Calu3 (cell line): ENCODE measurements at places on chromosomes 13 and 19. TPM values are rescaled to one million over a fixed set of nuclear protein-coding genes. Genes with fewer than 3 reads are reported as not detected.

Gene FCAR
- not detected in 2 replicates for total RNA-seq

Gene GNG7
- 0.87 and 0.91 TPM in 2 replicates for total RNA-seq

Gene EPS8L1
- total RNA-seq = 97.3 and 147 TPM in 2 replicates

Gene LRRC63
- total RNA-seq = 0.32 and 0.38 TPM in 2 replicates

Gene TRPC4
- total RNA-seq = 0.20 TPM in 1 of 2 replicates, not detected in the other

DNA sequence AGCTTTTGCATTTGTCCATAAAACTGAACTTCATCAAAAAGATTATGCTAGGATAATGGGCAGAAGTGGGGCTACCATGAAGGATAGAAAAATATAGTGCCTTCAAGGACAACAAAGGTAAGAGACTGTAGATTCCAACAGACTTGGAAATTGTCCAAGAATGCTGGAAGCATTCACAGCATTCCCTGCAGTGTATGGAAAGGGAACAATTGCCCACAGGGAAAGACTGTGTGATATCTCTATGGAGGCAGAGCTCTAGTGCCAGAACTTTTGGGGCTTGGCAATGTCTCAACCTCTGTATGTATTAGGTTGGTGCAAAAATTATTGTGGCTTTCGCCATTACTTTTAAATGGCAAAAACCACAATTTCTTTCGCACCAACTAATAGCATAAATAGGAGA, 1598.8 kb upstream of the MIR17HG start:
- H3K27me3 ChIP-seq = no peaks in the 10 kb centered on the region
- H3K4me3 ChIP-seq = no peak overlapping the region
- no peak for DNase-seq
- no peaks in the 10 kb centered on the region for H3K36me3 ChIP-seq
- no peaks in the 10 kb centered on the region for H3K4me1 ChIP-seq
- no peak overlapping the region for H3K27ac ChIP-seq

- H3K36me3 ChIP-seq = no peaks in the 10 kb centered on the region
- H3K27me3 ChIP-seq = no peaks in the 10 kb centered on the region
- H3K27ac ChIP-seq = no peak overlapping the region
- H3K4me1 ChIP-seq = no peaks in the 10 kb centered on the region
Observed at GRCh38 chr19:51120160-51120559, 4.5 kb upstream of the SIGLEC9 start.

- no peaks in the 10 kb centered on the region for H3K27me3 ChIP-seq
- peaks cover 26% of the 10 kb centered on the region for H3K36me3 ChIP-seq
- H3K27ac ChIP-seq = no peak overlapping the region
- no peak overlapping the region for H3K4me3 ChIP-seq
Observed at GRCh38 chr19:14078411-14078810, 5.8 kb downstream of the MISP3 start.

DNA sequence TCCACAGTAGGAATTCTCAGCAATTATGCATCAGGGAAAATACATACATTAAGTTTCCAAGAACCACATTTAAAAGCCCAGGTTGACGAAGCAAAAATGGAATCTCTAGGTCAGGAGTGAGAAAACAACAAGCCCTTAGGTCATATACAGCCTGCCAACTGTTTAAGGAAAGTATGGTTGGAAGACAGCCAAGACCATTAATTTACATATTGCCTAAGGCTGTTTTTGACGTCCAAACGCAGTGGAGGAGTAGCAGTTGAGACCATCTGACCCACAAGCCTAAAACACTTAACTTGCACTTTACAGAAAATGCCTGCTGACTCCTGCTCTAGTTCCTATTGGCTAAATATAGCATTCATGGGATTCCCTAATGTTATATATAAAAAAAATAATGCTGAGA, 299.0 kb downstream of the ITGBL1 start:
- peak; percentile 3 for DNase-seq
- no peaks in the 10 kb centered on the region for H3K36me3 ChIP-seq
- H3K27me3 ChIP-seq = no peaks in the 10 kb centered on the region
- no peak overlapping the region for H3K27ac ChIP-seq

DNA sequence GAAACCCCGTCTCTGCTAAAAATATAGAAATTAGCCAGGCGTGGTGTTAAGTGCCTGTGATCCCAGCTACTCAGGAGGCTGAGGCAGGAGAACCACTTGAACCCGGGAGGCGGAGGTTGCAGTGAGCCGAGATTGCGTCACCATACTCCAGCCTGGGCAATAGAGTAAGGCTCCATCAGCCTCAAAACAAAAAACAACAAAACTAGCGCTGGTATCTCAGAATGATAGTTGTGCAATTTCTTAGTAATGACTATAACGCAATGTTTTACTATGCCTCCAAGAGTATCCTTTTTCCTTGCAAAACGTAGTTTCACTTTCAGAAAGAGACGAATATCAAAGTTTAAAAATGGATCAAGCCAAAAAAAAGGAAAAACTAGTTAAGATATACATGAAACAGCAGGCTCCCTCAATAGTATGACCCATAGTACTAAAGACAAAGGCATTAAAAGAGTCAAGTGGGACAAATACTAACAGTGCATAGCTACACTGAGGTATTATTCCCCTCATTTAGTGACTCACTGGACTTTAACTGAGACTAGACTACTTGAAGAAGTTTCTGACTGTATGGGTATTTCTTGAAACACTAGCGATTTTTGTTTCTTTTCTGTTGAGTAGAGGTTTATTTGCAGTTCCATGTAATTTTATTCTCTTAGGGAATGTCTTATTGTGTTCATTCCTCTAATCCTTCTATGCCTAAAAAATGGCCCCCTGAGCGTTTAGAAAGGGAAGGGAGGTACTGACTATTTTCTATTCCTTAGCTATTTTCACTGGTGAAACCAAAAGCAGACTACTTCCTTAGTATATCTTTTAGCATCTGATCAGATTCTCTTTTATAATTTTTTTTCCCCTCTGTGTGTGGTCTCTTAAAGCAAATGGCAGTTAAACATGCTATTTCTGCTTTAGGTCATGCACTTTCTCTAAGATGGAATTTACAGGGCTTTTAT, 10.4 kb upstream of the ITM2B start:
- peak overlapping the region; percentile 52 for H3K27ac ChIP-seq
- H3K4me1 ChIP-seq = peaks cover 22% of the 10 kb centered on the region
- H3K36me3 ChIP-seq = no peaks in the 10 kb centered on the region
- peak overlapping the region; percentile 57 for H3K4me3 ChIP-seq

DNA sequence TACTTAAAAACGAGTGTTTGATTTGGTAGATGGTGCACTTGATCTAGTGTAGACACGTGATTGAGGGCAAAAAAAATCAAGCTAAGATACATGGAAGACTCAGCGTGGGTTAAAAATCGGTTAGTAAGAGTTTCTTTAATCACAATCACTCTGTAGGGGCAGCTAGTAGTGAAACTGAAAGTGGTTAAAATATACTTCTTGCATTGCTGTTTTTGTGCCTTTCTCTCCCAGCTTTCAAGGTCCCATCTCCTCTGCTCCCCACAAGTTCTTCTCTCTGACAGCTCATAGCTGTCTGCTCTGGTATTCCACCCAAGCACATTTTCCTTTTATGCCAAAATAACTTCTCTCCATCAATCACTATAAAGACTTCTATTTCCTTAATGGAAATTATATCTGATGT, 1089.7 kb downstream of the EFNB2 start:
- no peaks in the 10 kb centered on the region for H3K27me3 ChIP-seq
- no peaks in the 10 kb centered on the region for H3K36me3 ChIP-seq
- H3K4me3 ChIP-seq = no peak overlapping the region
- peaks cover 8% of the 10 kb centered on the region for H3K4me1 ChIP-seq
- DNase-seq = no peak

DNA sequence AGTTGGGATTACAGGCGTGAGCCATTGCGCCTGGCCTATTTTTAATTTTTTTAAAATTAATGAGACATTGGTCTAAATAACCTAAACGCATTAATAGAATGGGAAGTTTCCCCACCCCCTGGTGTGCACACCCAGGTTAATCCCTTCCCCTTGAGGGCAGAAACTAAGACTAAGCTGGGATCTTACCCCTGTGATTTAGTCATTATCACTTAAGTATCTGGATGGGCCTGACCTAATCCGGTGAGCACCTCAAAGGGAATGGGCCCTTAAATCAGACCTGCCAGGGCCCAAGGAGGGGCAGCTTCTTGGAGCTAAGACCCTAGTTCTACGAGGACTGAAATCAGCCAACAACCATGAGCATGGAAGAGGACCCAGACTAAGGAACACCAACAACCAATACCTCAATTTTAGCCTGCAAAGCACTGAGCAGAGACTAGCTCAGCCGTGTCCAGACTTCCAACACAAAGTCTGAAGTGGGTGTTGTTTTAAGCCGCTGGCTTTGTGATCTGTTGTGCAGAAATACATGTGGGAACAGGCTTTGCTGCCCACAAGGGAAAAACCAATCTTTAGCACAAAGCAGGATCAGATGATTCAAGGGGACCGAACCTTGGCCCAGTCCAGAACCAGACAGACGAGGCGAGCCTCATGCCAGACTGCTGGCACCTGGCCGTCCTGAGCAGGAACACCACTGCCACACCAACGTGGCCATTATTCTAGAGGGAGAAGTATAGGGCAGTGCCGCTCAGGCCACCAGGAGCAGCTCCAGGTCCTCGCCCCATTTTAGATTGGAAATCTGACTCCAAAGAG, 7.1 kb downstream of the UBE2S start:
- H3K4me3 ChIP-seq = no peak overlapping the region
- no peak overlapping the region for H3K27ac ChIP-seq
- H3K27me3 ChIP-seq = no peaks in the 10 kb centered on the region
- no peak for DNase-seq

- no peak overlapping the region for H3K4me3 ChIP-seq
- no peaks in the 10 kb centered on the region for H3K36me3 ChIP-seq
- DNase-seq = no peak
- H3K27ac ChIP-seq = no peak overlapping the region
- H3K4me1 ChIP-seq = no peaks in the 10 kb centered on the region
Observed at GRCh38 chr13:28640861-28641599, 17.9 kb upstream of the POMP start.

DNA sequence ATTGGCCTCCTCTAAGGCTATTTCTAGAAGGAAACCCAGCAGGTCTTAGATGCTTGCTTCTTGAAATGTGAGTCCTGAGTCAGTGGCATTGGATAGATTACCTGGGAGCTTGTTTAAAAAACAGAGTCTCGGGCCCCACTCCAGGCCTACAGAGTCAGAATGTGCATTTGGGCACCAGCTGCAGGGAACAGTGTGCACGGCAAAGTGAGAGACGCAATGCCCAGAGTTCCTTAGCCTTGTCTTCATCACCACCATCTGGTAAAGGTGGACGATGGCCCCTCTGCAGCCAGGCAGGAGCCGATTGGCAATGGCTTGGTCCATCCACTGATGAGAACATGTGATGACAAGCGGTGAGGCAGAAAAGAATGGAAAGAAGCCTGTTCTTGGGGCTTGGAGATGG, 102.1 kb upstream of the TSC22D1 start:
- H3K4me1 ChIP-seq = no peaks in the 10 kb centered on the region
- no peaks in the 10 kb centered on the region for H3K36me3 ChIP-seq
- H3K27me3 ChIP-seq = no peaks in the 10 kb centered on the region
- no peak overlapping the region for H3K4me3 ChIP-seq

DNA sequence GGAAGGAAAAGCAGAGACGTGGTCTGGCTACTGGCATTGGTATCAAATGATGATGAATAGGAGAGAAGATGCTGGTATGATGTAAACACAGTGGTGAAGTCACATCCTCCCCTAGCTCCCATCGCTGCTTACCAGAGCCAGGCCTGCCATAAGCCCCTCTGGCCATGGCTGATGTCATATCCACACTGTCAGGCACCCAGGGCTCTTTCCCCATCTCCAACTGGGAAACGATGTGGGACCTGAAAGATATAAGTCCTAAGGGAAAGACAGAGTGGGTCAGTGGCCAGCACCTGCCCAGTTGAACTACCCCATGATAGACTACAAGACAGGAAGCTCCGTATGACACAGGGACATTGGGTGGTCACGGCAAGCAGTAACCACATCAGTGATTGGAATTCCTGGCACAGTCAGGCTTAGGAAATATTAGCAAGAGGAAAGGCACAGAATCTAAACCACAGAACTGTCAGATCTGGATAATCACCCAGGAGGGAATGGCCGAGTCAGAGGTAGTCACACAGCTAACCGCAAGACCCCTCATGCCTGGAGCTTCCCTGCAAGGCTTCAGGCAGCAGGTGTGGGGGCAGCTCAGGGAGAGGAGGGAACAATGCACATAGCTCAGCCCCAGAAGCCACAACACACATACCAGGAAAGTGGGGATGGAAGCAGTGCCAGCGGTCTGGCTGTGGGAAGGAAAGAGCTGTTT, 3.8 kb downstream of the ZNF792 start:
- H3K4me3 ChIP-seq = no peak overlapping the region
- H3K27me3 ChIP-seq = no peaks in the 10 kb centered on the region
- no peak for DNase-seq
- H3K4me1 ChIP-seq = peaks cover 20% of the 10 kb centered on the region

GRCh38 chr19:3268326-3268725, 43.9 kb downstream of the CELF5 start:
- peaks cover 78% of the 10 kb centered on the region for H3K27me3 ChIP-seq
- DNase-seq = no peak
- H3K27ac ChIP-seq = no peak overlapping the region
- peaks cover 6% of the 10 kb centered on the region for H3K36me3 ChIP-seq
- no peak overlapping the region for H3K4me3 ChIP-seq
- H3K4me1 ChIP-seq = no peaks in the 10 kb centered on the region

- peaks cover 12% of the 10 kb centered on the region for H3K36me3 ChIP-seq
- H3K27me3 ChIP-seq = no peaks in the 10 kb centered on the region
- no peak overlapping the region for H3K27ac ChIP-seq
- H3K4me1 ChIP-seq = peaks cover 42% of the 10 kb centered on the region
- no peak for DNase-seq
Observed at GRCh38 chr19:18504886-18505610, 16.8 kb downstream of the ELL start.

DNA sequence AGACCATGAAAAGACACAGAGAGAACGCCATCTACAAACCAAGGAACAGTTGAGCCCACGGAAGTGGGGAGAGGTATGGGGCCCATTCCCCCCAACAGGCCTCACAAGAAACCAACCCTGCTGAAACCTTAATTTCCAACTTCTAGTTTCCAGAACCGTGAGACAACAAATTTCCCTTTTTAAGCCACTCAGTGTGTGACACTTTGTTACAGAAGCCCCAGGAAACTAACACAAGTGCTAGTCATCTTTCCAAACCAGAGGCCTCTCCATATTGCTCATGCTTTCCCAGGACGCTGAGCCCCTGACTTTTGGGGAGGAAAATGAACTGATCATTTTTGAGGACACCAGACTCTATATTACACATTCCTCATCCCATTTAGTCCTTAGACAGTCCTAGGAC, 186.8 kb downstream of the NUFIP1 start:
- no peaks in the 10 kb centered on the region for H3K36me3 ChIP-seq
- no peak for DNase-seq
- H3K27me3 ChIP-seq = no peaks in the 10 kb centered on the region
- peaks cover 13% of the 10 kb centered on the region for H3K4me1 ChIP-seq
- no peak overlapping the region for H3K27ac ChIP-seq
- H3K4me3 ChIP-seq = no peak overlapping the region
